Heart right ventricle (tissue), 16 donors: ENCODE measurements at places on chromosomes 3 and 15.
A peak's percentile ranks its signal among the peaks of the same experiment; 100 is the strongest.

GRCh38 chr15:31216215-31216911 is 110.3 kb upstream of the KLF13 start:
- H3K36me3 ChIP-seq = no peaks in the 10 kb centered on the region
- peak; percentile 90 for DNase-seq
- peak overlapping the region; percentile 95 for H3K27ac ChIP-seq

GRCh38 chr3:122233101-122233952 is 49.9 kb downstream of the CASR start:
- H3K27me3 ChIP-seq = peaks cover 10% of the 10 kb centered on the region
- no peak for DNase-seq
- H3K4me3 ChIP-seq = no peak overlapping the region
- no peak overlapping the region for H3K27ac ChIP-seq

DNA sequence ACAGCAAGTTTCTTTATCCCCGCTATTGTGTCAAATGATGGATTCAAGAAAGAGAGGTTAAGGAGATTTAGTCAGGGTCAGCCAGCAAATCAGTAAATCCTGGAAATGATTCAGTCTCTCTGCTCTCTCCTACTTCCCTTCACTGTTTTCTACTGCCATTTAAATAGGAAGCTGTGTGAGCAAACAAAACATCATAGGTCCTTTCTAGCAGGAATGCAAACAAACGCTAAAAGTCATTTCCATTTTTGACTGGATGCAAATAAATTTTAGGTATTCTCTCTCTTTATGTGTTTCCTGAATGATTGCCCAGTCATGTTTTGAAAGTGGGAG is 299.4 kb upstream of the RORA start:
- no peak for DNase-seq
- H3K36me3 ChIP-seq = no peaks in the 10 kb centered on the region
- H3K4me3 ChIP-seq = no peak overlapping the region
- H3K27me3 ChIP-seq = no peaks in the 10 kb centered on the region
- no peaks in the 10 kb centered on the region for H3K4me1 ChIP-seq

DNA sequence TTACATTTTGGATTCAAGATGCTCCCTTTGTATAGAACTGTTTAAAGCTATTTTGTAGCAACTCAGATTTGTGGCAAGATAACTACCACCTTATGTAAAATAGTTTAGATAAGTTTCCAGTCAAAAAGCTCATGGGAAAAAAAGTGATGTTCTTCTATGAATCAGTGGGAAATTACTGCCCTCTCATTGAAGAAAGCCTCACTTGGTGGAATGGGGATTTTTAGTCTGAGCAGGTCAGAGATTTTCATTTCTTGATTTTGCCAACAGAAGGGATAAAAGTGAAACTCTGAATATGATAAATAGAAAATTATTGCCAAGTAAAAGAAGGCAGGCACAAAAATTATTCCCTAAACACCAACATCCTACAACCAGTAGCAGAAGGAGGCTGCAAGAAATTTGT is 25.8 kb upstream of the CSTA start:
- H3K27ac ChIP-seq = no peak overlapping the region
- no peaks in the 10 kb centered on the region for H3K36me3 ChIP-seq
- no peak overlapping the region for H3K4me3 ChIP-seq

GRCh38 chr15:64701482-64702184 is 73.8 kb downstream of the RBPMS2 start:
- peaks cover 12% of the 10 kb centered on the region for H3K36me3 ChIP-seq
- H3K27me3 ChIP-seq = no peaks in the 10 kb centered on the region
- H3K4me3 ChIP-seq = peak overlapping the region; percentile 92
- no peak for DNase-seq
- H3K4me1 ChIP-seq = peaks cover 62% of the 10 kb centered on the region

GRCh38 chr15:64430000-64430735 is 30.2 kb upstream of the ZNF609 start:
- peaks cover 14% of the 10 kb centered on the region for H3K36me3 ChIP-seq
- no peak overlapping the region for H3K27ac ChIP-seq
- H3K4me1 ChIP-seq = peaks cover 16% of the 10 kb centered on the region
- H3K27me3 ChIP-seq = no peaks in the 10 kb centered on the region
- no peak overlapping the region for H3K4me3 ChIP-seq

GRCh38 chr15:60135961-60136360 is 131.8 kb downstream of the FOXB1 start:
- no peak overlapping the region for H3K4me3 ChIP-seq
- H3K36me3 ChIP-seq = no peaks in the 10 kb centered on the region
- no peaks in the 10 kb centered on the region for H3K4me1 ChIP-seq

- H3K36me3 ChIP-seq = no peaks in the 10 kb centered on the region
- no peak for DNase-seq
- no peak overlapping the region for H3K27ac ChIP-seq
- no peak overlapping the region for H3K4me3 ChIP-seq
- no peaks in the 10 kb centered on the region for H3K4me1 ChIP-seq
These were observed 310.4 kb downstream of the RYR3 start for GRCh38 chr15:33621141-33621540.

GRCh38 chr3:148931574-148931973 is 59.8 kb upstream of the GYG1 start:
- no peaks in the 10 kb centered on the region for H3K4me1 ChIP-seq
- peaks cover 2% of the 10 kb centered on the region for H3K27me3 ChIP-seq
- H3K36me3 ChIP-seq = no peaks in the 10 kb centered on the region
- no peak overlapping the region for H3K4me3 ChIP-seq

DNA sequence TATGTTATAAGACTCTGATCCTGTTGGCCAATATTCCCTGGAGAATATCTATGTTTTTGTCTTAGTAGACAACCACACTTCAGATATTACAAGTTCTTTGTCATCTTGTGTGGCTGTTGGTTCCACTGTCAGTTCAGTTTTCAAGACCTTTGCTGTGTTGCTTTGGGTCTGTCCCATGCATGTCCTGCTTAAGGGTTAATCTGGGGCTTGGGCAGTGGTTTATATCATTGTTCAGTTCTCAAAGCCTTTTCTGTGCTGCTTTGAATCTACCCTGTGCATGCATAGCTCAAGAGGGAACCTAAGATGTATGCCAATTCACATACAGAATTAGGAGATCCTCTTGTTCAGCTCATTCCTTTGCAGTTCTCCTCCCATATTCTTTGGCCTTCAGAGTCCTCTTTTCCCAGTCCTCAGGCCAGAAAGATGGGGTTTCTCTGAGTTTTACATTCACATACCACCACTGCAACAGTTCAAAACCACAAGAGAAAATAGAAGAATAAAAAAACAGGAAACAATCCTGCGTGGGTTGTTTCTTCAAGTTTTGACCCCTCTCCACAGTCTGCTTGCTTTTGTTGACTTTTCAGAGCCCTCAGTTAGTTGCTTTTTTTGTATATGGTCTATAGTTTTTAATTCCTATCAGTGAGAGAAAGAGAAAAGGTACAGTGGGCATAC is 21.6 kb downstream of the BUB1B start:
- H3K36me3 ChIP-seq = no peaks in the 10 kb centered on the region
- H3K4me3 ChIP-seq = no peak overlapping the region
- no peaks in the 10 kb centered on the region for H3K4me1 ChIP-seq
- no peak for DNase-seq
- no peak overlapping the region for H3K27ac ChIP-seq

DNA sequence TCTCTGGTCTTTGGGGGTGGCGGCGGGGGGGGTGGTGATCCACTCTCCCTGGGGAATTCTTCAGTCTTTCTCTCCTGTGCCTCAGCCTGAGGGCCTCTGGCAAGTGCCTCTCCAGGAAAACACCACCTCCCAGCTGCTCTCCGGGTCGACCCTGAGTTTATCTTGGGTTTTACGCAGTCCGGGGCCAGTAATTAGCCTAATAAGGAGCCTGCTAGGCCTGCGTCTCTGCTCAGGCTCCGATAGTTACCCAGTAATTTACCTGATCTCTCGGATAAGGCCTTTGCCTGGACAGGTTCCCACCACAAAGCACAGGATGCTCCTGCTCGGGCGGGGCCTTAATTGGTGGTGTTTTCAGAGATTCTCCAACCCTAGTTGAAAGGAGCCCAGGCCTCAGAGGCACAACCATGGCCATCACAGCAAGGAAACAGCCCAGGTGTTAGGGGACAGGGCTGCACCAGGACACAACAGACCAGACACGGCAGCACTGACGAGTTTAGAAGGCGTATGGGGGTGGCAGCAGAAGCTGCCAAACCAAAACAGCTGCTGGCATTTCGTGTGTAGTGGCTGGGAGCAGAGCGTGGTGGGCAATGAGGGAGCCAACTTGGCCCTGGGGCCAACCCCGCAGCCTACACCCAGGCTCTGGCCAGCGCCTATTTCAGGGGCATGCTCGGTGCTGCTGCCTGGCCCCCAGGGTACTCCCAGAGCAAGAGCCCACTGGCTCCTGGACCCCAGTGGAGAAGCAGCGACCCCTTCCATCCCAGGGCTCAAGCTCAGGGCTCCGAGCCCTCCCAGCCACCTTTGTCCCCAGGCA is 71.4 kb downstream of the KLF13 start:
- H3K36me3 ChIP-seq = no peaks in the 10 kb centered on the region
- no peak overlapping the region for H3K4me3 ChIP-seq
- peaks cover 23% of the 10 kb centered on the region for H3K4me1 ChIP-seq
- peak overlapping the region; percentile 63 for H3K27ac ChIP-seq
- H3K27me3 ChIP-seq = no peaks in the 10 kb centered on the region
- DNase-seq = no peak

- DNase-seq = no peak
- H3K36me3 ChIP-seq = no peaks in the 10 kb centered on the region
- H3K27me3 ChIP-seq = no peaks in the 10 kb centered on the region
- peaks cover 4% of the 10 kb centered on the region for H3K4me1 ChIP-seq
- H3K4me3 ChIP-seq = no peak overlapping the region
- H3K27ac ChIP-seq = no peak overlapping the region
These were observed 210.7 kb upstream of the TRIM42 start for GRCh38 chr3:140467104-140467577.

- H3K27me3 ChIP-seq = no peaks in the 10 kb centered on the region
- no peak for DNase-seq
- no peaks in the 10 kb centered on the region for H3K36me3 ChIP-seq
- no peak overlapping the region for H3K27ac ChIP-seq
These were observed 4.0 kb downstream of the TLE3 start for GRCh38 chr15:70093481-70094319.

DNA sequence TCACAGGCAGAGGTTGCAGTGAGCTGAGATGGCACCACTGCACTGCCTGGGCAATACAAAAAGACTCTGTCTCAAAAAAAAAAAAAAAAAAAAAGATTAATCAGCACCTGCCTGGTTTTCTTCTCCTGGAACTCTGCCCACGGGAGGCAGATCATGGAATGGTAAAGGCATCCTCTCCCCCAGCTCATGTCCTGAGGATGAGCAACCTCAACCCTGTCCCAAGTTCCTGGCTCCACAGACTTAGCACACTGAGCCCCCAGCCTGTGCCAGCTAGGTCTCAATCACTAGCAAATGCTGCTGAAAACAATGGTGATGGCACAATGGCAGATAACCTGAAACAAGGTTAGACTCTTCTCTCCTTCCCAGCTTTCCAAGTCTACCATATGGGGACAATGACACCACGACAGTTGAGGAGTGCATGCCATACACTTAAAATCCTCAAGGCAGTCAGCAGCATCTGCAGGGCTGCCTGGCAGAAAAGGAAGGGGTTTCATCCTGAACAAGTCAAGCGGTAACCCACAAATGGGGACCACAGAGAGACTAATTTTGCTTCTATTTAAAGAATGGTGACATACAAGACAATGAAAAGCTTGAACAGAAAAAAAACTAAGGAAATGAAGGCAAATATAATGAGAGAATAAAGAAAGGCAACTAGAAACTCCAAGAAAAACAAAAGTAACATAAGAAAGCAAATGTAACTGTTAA is 4.8 kb downstream of the CLN6 start:
- H3K36me3 ChIP-seq = no peaks in the 10 kb centered on the region
- no peak overlapping the region for H3K27ac ChIP-seq
- H3K4me3 ChIP-seq = no peak overlapping the region
- peaks cover 7% of the 10 kb centered on the region for H3K4me1 ChIP-seq

DNA sequence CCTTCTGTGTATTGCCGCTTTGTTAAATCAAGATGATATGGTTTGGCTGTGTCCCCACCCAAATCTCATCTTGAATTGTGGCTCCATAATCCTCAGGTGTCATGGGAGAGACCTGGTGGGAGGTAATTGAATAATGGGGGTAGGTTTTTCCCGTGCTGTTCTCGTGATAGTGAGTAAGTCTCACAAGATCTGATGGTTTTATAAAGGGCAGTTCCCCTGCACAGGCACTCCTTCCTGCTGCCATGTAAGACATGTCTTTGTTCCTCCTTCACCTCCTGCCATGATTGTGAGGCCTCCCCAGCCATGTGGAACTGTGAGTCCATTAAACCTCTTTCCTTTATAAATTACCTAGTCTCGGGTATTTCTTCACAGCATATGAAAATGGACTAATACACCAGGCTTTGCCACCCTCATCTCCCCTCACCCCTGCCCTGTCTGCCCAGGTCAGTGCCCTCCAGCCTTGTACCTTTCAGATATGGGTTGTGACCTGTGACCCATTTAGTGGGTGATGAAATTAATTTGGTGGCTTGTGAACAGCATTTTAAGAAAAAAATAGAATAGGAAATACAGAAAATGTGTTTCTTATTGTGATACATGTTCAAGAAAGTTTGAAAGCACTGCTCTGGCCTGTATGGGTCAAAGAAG is 56.1 kb upstream of the MCF2L2 start:
- H3K36me3 ChIP-seq = no peaks in the 10 kb centered on the region
- H3K27me3 ChIP-seq = no peaks in the 10 kb centered on the region
- no peak overlapping the region for H3K4me3 ChIP-seq
- H3K4me1 ChIP-seq = peaks cover 5% of the 10 kb centered on the region
- no peak overlapping the region for H3K27ac ChIP-seq

DNA sequence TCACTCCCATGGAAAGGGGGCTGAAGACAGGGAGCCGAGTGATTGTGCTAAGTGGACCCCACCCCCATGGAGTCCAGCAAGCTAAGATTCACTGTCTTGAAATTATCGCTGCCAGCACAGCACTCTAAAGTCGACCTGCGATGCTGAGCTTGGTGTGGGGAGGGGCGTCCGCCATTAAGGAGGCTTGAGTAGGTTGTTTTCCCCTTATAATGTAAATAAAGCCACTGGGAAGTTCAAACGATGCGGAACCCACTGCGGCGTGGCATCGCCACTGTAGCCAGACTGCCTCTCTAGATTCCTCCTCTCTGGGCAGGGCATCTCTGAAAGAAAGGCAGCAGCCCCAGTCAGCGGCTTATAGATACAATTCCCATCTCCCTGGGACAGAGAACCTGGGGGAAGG is 10.9 kb upstream of the SRGAP3 start:
- no peak overlapping the region for H3K4me3 ChIP-seq
- DNase-seq = no peak
- no peaks in the 10 kb centered on the region for H3K36me3 ChIP-seq
- H3K27ac ChIP-seq = no peak overlapping the region

- DNase-seq = peak; percentile 75
- H3K4me3 ChIP-seq = no peak overlapping the region
- H3K4me1 ChIP-seq = peaks cover 50% of the 10 kb centered on the region
- peak overlapping the region; percentile 86 for H3K27ac ChIP-seq
- no peaks in the 10 kb centered on the region for H3K36me3 ChIP-seq
- H3K27me3 ChIP-seq = no peaks in the 10 kb centered on the region
These were observed 1.8 kb upstream of the MESD start for GRCh38 chr15:80991421-80991820.

GRCh38 chr15:64581408-64581761 is 121.0 kb downstream of the ZNF609 start:
- no peaks in the 10 kb centered on the region for H3K27me3 ChIP-seq
- DNase-seq = no peak
- no peak overlapping the region for H3K4me3 ChIP-seq
- peaks cover 10% of the 10 kb centered on the region for H3K4me1 ChIP-seq
- no peak overlapping the region for H3K27ac ChIP-seq

- no peaks in the 10 kb centered on the region for H3K4me1 ChIP-seq
- no peaks in the 10 kb centered on the region for H3K27me3 ChIP-seq
- H3K4me3 ChIP-seq = no peak overlapping the region
- no peak for DNase-seq
These were observed 131.1 kb upstream of the NUDT16 start for GRCh38 chr3:131250466-131250865.
